ENCODE measurements at places on chromosomes 13 and 19.

DNA sequence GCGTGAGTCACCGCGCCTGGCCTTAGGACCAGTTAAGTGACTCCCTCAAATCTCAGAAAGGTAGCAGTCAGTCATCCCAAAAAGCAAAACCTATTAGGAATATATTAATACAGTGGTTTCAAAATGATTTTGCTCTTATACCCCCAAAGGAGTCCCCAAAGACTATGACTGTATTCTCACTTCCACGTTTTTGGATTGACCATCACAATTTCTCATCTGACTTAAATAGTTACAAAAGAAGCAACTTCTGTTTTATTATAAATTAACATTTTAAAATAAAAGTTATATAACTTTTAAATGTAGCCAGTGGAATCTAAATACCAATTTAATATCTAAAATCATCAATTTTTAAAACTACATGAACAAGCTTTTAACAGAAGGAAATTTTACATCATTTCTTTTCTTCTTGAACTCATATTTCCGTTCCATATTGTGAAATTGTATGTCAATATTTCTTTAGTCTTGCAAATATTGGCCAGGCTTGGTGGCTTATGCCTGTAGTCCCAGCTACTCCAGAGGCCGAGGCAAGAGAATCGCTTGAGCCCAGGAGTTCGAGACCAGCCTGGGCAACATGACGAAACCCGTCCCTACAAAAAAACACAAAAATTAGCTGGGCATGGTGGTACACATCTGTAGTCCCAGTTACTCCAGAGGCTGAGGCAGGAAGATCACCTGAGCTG, 1.5 kb upstream of the SPART start:
- no peak for DNase-seq

GRCh38 chr13:75492389-75492788, 10.4 kb upstream of the TBC1D4 start:
- no peak for DNase-seq

- DNase-seq = no peak
These were observed 442 bp downstream of the ZNF420 start for GRCh38 chr19:37078717-37079032.

DNA sequence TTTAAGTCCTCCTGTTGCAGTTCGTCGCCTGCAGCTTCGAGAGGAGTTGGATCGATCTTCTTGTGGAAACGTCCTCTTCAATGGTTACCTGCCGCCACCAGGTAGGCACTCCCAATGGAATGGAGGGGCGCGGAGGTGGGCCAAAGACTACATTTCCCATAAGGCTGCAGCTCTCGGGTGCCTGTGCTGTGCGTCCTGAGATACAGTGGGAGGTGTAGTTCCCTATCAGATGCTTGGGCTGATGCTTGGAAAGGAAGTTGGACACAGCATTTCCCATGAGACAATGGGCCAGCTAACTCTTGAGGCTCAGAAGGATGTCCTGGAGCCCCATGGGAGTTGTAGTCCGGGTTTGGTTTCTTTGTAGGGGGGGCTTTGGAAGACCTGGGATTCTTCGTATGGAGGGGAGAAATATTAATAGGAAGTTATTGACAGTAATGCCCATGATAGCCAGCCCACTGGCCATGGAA, 1.8 kb downstream of the SHKBP1 start:
- DNase-seq = no peak

DNA sequence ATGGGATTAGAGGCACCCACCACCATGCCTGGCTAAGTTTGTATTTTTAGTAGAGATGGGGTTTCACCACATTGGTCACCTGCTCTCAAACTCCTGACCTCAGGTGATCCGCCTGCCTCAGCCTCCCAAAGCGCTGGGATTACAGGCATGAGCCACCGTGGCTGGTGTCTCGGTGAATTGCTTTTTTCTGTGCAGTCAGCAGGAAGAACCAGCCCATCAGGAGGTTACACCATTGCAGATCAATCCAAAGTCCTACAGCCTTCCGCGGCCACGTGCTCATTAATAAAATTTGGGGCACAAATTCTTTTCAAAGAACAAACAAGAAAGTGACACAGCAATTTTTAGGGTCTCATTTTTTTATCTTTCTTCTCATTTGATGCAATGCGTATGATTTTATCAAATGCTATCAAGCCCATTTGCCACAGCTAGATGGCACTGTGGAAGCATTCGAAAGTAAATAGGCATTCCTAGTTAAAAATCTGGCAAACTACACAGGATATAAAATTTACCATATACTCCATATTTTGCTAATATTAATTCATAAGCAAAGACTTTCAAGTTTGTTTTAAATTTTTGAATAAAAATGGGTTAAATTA, 54.4 kb upstream of the ZNF835 start:
- no peak for DNase-seq

DNA sequence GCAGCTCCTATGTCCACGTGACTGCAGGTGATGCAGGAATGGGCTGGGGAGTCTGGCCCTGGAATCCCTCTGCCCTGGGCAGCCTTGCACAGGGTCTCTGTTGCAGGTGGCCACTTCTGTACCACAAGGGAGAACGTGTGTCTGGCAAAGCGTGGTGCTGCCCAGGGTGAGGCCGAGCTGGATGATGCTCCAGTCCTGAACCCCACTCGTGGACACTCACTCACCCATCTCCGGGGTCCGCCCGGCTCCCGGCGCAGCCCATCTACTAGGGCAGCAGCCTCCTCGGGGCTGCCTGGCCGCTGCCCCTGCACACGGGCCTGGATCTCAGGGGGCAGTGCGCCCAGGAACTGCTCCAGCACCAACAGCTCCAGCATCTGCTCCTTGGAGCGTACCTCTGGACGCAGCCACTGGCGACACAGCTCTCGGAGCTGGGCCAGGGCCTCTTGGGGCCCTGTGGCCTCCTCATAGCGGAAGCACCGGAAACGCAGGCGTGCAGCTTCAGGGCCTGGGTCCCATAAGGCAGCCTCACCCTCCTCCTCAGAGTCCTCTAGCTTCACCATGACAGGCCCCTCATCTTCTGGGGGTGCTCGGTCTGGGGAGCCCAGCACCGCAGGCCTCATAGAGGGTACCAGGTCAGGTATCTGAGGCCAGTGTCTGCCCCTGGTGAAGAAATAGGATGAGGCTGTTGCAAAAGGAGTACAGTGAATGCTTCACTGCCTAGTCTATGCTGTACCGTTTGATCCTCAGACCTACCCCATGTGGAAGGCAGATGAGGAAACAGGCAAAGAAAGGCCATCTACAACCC, 2.2 kb downstream of the MZF1 start:
- no peak for DNase-seq

DNA sequence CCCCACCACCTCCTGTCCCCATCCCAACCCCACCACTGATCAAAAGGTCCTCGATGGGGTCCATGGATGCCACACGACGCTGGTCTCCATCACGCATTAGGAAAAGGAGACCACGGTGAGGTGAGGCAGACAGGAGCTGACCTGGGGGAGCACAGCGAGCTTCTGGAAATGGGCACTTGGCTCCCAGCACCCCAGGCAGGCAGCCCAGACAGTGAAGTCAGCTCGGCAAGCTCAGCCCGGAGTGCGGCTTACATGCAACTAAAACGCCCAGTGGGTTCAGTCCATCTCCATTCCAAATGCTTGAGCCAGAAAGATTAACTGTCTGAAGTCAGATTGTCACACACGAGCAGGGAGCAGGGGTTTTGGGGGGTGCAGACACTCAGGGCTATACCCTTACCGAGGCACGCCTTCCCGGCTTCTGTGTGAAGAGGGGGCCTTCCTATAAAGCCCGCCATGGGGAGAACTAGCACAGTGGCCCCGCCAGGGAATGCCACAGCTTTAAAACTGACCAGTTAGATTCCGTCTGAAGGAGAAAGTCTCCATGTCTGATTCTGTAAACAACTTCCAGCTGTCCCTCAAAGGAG, 79.4 kb downstream of the SPACA7 start:
- DNase-seq = no peak

- DNase-seq = no peak
These were observed 1.7 kb downstream of the B3GLCT start for GRCh38 chr13:31201341-31202031.
